Aorta (tissue), 5 donors: ENCODE measurements at places on chromosomes 13 and 19. TPM values are rescaled to one million over a fixed set of nuclear protein-coding genes. Genes with fewer than 3 reads are reported as not detected.

- DNase-seq: no peak
Measured at GRCh38 chr19:16373532-16373931, 48.9 kb downstream of the KLF2 start.

SLC1A6 gene
- total RNA-seq: not detected

DNA sequence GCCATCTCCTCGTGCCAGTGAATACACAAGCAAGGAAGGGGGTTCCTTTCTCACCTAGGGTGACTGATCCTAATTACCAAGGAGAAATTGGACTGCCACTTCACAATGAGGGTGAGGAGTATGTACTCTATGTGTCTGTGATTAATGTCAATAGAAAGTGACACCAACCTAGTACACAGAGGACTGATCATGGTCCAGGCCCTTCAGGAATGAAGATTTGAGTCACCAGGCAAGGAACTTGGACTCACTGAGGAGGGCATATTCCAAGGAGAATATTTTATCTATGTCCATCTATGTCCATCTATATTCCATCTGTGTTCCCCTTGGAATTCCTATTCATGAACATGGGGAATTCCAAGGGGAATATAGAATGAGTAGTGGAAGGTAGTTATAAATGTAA lies 9.2 kb upstream of the ALOX5AP start:
- no peak for DNase-seq

DNA sequence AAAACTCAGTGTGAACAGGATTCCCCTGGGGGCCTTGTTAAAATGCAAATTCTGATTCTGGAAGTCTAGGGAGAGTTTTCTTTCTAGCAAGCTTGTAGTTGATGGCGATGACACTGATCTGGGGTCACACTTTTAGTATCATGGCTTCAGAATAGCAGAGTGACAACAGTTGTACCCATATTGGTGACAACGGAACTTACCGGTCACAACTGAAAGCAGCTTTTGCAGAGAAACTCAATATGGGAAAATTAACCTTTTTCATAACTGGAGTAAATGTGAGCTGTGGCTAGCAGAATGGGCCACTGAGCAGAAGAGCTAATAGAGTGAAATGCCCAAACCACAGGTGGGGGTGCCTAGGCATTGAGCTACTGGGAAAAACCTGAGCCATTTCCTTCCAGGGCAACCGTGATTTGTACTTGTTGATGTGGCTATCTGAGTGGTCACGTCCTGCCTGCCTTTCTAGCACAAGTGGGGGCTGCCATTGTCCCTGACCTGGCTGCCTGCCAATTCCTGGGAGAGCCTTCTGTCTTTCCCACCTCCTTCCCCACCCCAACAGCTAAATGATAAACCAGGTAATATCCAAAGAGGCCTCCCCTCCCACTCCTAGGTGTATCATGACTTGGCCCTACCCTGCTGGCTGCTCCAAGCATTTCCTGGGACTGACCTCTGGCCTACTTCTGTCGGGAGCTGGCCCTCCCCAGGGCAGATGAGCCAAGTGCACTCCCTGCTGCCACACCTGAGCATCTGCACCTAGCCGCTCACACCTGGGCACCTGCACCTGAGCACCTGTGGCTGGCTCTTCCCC lies 1.7 kb upstream of the SLC10A2 start:
- DNase-seq: no peak

- DNase-seq: no peak
Measured at GRCh38 chr19:31448221-31448657, 99.0 kb upstream of the TSHZ3 start.

DNA sequence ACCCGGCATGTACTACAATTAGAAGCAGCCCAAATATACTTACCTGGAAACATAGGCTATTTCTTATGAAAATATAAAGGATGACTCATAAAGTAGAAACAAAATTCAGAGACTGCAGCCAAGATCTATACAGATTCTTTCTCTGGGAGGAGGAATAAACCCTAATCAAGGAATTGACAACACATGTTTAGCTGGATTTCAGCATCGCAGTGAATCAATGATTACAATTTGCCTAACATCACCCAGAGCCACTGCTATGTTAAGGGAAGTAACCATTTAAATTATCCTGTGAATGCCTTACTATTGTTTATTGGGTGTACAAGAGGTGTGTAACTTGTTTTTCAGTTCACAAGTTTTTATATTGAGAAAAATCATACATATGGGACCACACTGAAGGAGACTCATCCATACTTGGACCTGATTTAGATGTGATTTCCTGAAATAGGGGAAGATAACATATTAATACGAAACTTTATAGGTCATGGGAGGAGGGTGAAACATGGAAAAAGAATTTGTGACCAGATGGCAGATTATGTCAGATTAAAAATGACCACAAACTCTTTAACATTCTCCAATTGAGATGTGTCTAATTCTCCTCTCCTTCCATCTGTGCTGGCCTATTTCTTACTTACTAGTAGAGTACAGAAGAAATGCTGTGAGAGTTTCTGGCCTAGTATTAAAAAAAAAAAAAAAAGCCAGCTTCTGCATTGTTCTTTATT lies 1168.4 kb downstream of the SLITRK1 start:
- DNase-seq: no peak

ZNF541 gene
- total RNA-seq: 0.30 TPM

GRCh38 chr13:106555631-106556328 lies 12.2 kb downstream of the ARGLU1 start:
- DNase-seq: no peak

- no peak for DNase-seq
Measured at GRCh38 chr19:43380008-43380407, 26.5 kb downstream of the CD177 start.

DNA sequence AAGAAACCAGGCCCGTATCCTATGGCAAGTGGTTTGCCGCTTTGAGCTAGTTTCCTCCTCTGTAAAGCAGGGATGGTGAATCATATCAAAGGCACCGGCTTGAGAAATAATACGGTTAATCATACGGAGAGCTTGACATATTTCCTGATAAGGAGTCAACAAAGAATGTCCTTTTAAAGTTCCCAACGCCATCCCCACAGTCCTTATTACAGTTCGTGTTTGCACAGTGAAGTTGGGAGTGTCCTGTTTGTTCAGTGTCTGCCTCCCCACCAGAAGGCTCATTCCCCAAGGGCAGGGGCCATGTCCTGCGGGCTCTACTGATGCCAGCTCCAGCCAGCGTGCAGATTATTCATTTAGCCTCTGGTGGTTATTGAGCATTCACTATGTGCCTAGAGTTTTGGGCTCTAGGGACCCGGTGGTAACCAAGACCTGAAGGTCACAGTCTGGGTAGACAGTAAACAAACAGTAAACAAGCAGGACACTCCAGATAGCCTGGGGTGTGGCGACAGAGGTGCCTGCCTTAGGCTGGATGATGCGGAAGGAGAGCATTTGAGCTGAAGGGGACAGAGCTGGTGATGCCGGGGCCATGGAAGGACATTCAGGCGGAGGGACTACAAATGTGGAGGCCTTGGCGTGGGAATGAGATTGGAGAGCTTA lies 6.3 kb downstream of the GRAMD1A start:
- no peak for DNase-seq

- DNase-seq: no peak
Measured at GRCh38 chr13:38309397-38309796, 40.3 kb upstream of the UFM1 start.

DNA sequence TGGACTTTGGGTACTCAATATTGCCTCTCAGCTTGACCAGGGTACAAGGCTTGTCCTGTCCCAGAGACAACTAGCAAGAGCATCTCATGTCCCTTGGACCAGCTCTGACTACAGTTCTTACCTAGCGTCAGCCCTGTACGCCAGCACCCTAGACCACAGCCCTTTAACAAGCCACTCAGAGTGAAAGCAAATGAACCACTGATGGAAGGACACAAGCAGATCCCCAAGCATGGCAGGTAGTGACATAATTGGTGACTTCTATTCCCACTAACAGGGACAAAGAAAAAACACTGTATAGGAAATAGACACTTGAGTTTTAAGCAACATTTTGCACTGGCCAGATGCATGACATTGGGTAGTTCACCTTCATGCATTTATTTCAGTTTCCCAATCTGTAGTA lies 8.8 kb upstream of the LRCH1 start:
- no peak for DNase-seq

DNA sequence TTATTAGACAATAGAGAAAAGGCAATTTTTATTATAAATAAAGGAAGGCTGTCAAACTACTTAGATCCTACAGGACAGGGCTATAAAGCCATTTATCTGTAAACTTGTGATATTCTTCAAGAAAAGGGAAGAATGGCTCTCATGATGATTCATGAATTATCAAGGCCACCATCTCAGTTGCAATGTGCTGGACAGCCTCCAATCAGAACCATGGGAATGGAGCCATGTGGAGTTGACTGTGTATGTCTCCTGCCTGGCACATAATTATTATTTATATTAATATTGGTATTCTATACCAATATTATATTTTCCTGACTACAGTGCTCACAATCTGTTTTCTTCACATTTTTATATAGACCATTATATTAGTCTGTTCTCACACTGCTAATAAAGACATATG lies 560.5 kb upstream of the MIR17HG start:
- no peak for DNase-seq
